ENCODE measurements at places on chromosomes 11 and 22.

- no peak for DNase-seq
These were observed 14.3 kb downstream of the AMOTL1 start for GRCh38 chr11:94782446-94782845.

DNA sequence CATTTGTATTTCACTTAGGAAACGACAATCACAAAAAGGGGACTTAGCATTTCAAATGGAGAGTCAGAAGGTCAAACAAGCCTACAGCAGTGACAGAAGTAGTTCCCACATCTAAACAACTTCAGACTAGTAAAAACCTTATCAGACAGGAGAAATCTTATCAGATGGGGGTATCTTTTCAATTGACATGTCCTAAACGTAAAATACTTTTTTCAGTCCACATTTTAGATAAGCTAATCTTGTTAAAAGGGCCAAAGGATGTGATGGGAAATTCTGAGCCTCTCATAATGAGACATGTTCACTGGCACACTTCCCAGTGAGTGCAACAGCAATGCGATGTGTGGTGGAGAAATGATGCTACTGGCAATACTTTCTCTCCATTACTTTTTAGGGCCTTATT, 2.4 kb downstream of the MAPK1 start:
- no peak for DNase-seq

DNA sequence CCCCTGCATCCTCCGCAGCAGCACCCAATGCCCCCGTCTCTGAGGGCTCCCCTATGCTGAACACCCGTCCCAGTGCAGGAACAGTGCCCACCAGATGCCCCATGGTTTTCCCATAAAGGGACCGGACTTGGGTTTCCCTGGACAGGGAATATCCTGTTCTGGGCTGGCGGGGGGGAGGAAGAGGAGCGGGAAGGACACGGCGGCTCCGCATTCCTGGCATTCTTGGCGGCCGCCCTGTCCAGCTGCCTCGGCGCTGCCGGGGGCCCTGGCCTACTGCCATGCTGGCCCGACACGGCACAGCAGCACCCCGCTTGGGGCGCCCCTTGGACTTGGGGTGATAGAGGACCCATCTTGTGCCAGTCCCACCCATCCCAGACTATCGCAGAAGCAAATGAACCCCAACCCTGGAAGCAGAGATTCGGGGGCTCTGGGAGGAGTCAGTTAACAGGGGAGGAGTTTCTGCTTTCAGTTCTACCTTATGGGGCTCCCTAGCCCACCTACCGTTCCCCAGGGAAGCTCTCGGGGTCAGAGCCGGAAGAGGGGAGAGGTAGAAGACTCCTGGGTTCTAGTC, 23.7 kb upstream of the CBX7 start:
- DNase-seq, result peak; percentile 83

DNA sequence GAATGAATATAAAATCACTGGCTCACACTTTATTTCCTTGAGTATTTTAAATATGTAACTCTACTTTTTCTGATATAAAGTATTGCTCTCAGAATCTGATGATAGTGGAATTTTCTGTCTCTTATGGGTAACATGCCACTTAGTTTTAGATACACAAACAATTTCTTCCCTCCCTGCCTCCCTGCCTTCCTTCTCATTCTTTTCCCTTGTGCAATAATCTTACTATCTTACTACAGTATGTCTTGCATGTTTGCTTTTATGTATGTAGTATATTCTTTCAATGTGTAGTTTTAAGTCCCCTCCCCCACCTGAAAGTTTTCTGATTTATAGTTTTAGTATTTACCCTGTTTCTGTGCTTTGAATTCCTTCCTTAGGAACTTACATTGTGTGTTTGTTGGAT, 48.4 kb downstream of the INSC start:
- DNase-seq, result no peak

GRCh38 chr11:78790784-78791183, 216.1 kb upstream of the NARS2 start:
- no peak for DNase-seq

DNA sequence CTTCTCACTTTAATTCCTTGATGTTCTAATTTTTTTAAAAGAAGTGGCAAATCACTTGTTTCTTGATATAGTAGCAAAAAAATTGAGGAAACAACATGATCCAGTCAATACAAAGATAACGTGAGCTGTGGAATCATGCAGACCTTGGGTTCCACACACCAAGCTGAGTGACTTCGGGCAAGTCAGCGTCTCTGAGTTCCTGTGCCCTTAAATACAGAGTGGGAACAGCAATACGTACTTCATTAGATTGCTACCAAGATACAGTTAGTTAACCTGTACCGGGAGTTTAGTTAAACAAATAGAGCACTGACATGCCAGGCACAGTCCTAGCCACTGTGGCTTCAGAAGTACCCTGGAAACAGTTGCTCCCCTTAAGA, 58.5 kb downstream of the PPP2R1B start:
- no peak for DNase-seq

DNA sequence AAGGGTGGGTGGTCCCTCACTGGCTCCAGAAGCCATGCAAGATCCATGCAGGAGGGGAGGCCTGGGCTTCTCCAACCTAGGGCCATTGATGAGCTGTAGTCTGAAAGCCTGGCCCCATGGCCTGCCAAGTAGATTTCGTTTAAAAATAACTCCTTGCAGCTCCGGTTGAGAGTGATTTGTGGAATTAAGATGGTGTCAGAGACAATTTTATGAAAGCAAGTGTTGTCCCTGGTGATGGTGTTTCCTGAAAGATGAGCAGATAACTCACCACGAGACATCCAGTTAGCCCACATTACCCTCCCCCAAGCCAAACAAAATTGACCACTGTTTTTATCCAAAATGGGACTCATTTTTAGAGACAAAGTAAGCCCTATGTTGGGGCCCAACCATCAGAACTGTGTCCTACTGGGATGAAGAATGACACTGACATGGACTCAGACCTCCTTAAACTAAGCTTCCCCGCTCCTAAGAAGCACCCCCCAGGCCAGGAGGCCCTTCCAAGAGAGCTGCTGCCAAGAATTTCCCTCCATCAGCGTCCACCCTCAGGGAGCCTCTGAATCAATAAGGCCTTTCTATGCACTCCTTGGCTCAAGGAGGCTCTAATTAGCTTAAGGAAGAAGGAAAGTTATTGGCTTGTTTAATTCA, 174.2 kb upstream of the NCAM1 start:
- DNase-seq, result no peak

- DNase-seq, result no peak
These were observed 134.0 kb downstream of the FAM76B start for GRCh38 chr11:95655536-95655935.

GRCh38 chr11:14149683-14150082, 187.2 kb downstream of the SPON1 start:
- DNase-seq, result no peak

DNA sequence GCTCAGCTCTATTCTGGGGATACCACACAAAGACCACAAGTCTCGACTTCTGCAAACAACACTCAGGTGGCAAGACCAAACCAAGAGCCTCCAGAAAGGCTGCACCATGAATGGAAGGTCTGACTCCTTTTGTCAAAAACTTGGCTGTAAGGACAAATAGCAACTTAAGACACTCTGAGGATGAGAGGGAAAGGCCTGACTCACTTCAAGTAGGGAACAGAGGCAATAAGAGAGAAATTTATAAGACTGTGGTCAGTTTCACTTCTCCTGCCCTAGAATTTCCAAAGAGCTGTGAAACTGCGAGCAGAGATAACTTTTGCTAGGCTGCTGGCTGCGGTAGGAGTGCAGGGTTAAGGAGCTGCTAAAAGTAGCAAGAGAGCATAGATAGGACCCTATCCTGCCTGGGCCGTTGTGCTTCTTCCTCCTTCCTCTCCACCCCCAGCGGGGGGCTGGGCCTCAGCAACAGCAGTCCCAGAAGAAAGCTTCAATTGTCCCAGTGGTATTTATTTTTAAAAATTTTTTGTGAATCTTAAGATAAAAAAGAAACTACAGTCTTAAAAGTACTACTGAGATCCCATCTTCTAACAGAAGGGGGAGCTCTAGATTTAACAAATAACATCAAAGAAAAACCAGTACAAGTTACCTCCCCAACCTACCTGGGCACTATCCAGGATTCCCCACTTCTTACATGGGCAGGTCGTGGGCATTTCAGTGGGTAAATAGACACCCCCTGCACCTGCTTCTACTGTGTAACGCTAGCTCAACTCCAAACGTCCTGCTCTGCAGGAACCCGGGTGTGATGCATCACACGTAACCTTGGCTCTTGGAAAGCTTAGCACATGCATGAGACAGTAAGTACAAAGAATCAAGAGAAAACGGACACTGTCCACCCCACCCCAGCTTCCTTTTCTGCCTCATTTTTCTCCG, 66.4 kb downstream of the SGSM3 start:
- no peak for DNase-seq
